Gastroesophageal sphincter (tissue), 4 donors: ENCODE measurements at places on chromosomes 2 and 18.
A peak's percentile ranks its signal among the peaks of the same experiment; 100 is the strongest.

DNA sequence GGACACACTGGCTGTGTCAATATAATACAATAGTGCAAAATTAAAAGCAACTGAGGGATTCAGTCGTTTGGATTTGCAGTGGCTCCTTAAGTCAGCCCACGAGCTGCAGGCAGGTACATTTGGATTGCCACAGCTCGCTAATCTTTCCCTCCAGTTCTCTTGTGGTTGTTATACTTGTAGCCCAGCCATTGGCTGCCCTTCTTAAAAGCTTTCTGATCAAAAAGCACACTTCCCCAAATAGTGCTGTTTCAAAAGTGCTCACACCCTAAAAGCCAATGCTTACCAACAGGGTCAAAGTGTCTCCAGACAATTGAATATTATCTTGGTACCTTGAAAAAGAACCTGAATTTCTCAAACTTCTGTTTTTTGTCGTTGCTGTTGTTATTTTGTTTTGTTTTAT is 404.7 kb upstream of the FAM98A start:
- H3K4me3 ChIP-seq = no peak overlapping the region
- no peaks in the 10 kb centered on the region for H3K36me3 ChIP-seq
- no peak overlapping the region for H3K27ac ChIP-seq

GRCh38 chr18:26723981-26724380 is 141.5 kb downstream of the AQP4 start:
- H3K36me3 ChIP-seq = no peaks in the 10 kb centered on the region
- ATAC-seq = no peak

- peaks cover 32% of the 10 kb centered on the region for H3K4me1 ChIP-seq
- H3K27ac ChIP-seq = no peak overlapping the region
- peak; percentile 55 for ATAC-seq
- H3K36me3 ChIP-seq = no peaks in the 10 kb centered on the region
These were observed 140.7 kb downstream of the ZNF516 start for GRCh38 chr18:76354348-76354747.

DNA sequence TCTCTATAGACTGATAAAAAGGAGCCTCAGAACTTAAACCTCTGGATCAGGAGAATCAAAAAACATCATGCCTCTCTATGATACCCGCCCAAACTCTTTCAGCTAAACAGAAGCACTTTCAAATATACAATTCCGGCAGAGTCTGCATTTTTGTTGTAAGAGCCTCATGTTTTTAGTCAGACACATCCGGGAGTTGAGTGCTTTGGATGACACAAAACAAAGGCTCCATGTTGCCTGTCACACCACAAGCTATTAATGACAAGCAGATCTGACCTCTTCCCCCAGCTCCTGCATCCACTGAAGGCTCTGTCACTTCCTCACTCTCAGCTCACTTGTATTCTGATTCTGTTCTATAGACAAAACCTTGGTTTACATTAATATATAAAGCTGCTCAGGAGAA is 33.2 kb downstream of the SLC38A11 start:
- no peak overlapping the region for H3K4me3 ChIP-seq
- H3K27me3 ChIP-seq = no peaks in the 10 kb centered on the region
- H3K36me3 ChIP-seq = no peaks in the 10 kb centered on the region
- no peak for ATAC-seq

DNA sequence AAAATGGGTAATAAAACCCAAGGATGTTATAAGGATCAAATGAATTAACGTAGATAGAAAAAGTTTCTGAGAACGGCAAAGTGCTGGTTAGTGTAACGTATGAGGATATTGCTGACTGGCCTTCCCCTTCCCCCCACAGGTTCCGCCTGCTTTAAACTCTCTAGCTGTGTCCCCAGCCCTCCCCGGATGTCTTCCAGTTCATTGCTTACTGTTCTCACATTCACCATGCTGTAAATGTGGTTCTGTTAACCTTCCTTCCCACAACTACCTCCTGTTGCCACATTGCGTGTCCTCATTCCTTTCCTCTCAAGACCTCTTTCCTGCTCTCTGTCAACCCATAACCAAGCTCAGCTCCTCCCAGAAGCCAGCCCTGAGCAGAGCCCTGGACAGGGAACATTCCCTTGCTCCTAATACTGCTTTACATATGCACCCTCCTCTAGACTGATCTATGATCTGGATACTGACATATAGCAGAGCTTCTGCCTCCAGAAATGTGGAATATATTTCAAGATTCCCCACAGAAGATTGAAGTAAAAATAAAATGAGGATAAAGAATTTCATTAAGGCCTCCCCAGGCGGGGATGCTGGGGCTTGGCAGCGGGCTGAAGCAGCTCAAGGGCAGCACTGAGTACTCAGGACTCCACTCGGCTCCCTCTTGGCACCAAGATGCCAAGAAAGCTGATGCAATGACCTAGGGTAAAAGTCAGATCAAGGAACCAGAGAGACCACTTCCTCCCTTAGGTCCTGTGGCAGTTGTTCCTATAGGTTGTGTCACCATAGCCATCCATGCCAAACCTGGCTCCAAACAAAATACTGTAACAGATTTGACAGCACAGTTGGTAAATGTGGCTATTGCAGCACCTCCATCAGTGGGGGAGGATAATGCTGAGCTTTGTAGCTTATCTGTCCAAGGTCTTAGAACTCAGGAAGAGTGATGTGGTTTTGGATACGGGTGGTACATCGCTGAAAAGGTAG is 136.4 kb upstream of the PIK3C3 start:
- no peaks in the 10 kb centered on the region for H3K4me1 ChIP-seq
- no peaks in the 10 kb centered on the region for H3K36me3 ChIP-seq
- H3K4me3 ChIP-seq = no peak overlapping the region
- peaks cover 4% of the 10 kb centered on the region for H3K27me3 ChIP-seq

GRCh38 chr2:34291076-34291475 is 692.0 kb upstream of the FAM98A start:
- H3K4me1 ChIP-seq = no peaks in the 10 kb centered on the region
- ATAC-seq = no peak
- no peak overlapping the region for H3K4me3 ChIP-seq

DNA sequence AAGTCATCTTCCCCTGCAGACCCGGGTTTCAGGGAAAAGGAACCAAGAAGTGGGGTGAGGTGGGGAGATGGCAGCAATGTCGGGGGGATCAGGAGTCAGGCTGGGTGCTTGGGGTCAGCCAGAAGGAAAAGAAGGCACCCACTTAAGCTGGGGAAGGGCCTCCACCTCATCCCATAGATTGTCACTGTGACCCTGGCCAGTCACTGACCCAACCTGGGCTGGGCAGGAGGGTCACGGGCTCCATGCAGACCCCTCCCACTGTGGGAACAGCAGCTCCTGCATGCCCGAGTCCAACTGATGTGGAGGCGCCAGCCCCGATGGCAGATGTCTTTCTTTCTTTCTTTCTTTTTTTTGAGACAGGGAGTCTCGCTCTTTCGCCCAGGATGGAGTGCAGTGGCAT is 53.6 kb upstream of the HAAO start:
- no peaks in the 10 kb centered on the region for H3K36me3 ChIP-seq
- no peaks in the 10 kb centered on the region for H3K4me1 ChIP-seq
- no peak overlapping the region for H3K4me3 ChIP-seq
- H3K27ac ChIP-seq = peak overlapping the region; percentile 80
- no peak for ATAC-seq

DNA sequence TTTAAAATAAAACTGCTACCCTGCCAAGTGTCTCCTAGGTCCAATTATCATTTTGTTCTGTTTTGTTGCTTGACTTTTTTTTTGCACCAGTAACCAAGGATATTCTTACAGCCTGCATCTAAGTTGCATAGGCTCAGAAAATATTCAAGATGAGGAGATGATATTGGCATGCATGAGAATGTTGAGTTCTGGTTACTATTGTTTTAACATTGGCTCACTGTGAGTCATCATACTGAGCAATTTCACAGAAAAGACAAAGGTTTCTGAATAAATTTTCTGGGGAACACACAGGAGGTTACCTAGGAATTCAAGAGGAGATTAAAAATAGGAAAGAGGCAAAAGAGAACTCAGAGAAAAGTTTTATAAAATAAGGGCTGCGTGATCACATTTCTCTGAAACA is 84.8 kb upstream of the POU3F3 start:
- H3K27ac ChIP-seq = no peak overlapping the region
- no peak overlapping the region for H3K4me3 ChIP-seq
- ATAC-seq = no peak
- H3K36me3 ChIP-seq = no peaks in the 10 kb centered on the region
- peaks cover 3% of the 10 kb centered on the region for H3K27me3 ChIP-seq

DNA sequence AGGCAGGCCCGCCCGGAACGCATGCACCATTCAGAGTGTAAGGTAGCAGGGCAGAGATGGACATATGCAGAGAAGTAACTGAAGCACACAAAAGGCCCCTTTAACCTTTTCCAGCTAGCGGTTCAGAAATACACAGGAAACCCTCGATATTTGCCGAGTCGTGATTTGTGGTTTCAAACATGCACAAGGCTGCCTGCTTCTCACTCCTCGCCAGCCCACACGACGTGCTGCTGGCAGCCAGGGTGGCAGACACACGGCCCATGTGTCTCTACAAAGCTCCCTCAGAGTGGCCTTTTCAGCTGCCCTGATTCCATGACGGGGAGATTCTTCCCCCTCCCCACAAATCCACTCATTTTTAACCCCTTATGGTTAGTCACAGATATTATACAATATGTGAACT is 23.6 kb downstream of the ZBTB7C start:
- H3K4me3 ChIP-seq = no peak overlapping the region
- H3K4me1 ChIP-seq = no peaks in the 10 kb centered on the region
- H3K27ac ChIP-seq = no peak overlapping the region
- ATAC-seq = no peak
- no peaks in the 10 kb centered on the region for H3K36me3 ChIP-seq
- no peaks in the 10 kb centered on the region for H3K27me3 ChIP-seq
